ENCODE measurements at places on chromosomes 16 and 17.
A peak's percentile ranks its signal among the peaks of the same experiment; 100 is the strongest.

- no peak for DNase-seq
Measured at GRCh38 chr17:71872843-71873485, 247.9 kb upstream of the SOX9 start.

DNA sequence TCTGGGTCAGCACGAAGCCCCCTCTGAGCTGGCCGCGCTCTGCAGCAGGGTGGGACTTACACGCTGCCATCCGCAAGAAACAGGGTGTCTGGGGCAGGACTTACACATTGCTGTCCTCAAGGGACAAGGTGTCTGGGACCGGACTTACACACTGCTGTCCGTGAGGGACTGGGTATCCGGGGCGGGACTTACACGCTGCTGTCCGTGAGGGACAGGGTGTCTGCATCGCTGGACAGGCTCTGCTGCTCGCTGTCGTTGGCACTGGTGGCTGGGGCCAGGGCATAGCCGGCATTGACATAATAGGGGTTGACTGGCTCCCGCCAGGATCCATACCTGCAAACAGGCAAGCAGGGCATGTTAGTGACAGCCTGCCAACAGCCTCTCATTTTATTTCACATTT, 31.4 kb downstream of the PDIA2 start:
- DNase-seq = no peak

DNA sequence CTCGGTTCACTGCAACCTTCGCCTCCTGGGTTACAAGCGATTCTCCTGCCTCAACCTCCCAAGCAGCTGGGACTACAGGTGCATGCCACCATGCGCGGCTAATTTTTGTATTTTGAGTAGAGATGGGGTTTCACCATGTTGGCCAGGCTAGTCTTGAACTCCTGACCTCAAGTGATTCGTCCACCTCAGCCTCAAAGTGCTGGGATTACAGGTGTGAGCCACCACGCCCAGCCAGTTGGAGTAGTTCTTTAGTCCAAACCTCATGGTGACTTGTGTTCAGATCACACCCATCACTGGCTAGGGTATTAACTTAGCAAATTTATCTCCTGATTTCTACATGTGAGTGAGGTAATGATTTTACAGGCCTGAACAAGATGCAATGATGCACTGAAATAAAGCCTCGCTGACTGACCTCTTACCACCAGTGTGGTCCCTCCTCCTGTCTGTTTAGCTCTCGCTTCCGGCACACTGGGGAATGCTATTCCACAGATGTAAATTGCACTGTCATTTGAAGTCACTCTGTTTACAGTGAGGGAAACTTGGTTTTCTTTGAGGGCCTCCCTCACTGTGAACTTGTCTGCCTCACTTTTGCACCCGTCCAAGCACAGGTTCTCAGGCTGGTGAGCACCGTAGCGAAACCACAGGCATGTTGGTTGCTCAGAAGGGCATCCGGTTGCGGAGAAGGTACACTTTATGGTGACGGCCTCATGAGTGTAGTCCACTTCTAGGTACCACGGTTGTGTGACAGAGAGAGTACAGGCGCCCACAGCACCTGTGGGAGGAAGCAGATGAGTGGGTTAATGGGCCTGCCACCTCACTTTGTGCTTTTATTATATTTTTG, 5.5 kb downstream of the IGSF6 start:
- no peak for DNase-seq

DNA sequence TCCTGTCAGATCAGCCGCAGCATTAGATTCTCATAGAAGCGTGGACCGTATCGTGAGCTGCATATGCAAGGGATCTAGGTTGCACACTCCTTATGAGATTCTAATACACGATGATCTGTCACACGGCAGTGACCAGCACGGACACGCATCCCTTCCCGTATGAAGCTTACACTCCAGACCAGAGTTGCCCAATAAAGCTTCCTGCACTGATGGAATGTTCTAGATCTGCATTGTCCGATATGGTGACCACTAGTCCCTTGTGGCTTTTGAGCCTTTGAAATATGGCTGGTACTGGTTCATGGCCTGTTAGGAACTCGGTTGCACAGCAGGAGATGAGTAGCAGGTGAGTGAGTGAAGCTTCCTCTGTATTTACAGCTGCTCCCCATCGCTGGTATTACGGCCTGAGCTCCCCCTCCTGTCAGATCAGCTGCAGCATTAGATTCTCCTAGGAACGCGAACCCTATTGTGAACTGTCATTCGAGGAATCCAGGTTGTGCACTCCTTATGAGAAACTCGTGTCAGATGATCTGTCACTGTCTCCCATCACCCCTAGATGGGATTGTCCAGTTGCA, 49.8 kb upstream of the ZCCHC14 start:
- no peak for DNase-seq

GRCh38 chr16:998211-998610, 16.6 kb downstream of the SOX8 start:
- no peak for DNase-seq

DNA sequence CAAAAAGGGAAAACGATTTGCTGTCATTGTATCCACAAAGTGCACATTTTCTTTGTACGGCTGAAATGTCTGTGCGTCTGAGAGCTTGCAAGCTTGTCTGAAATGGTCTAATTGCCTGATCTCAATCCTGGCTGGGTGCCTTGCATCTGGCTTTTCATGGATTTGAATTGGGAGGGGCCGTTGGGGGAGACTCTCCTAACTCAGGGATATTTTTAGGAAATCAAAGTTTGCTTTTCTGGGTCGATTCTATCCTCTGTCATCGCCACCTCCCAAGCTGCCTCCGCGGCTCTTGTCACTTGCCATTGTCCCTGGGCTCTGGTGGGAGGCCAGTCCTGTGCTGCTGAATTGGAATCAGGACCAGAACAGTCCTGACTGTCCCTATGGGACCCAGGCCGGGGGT, 33.3 kb upstream of the MGAT5B start:
- DNase-seq = no peak

DNA sequence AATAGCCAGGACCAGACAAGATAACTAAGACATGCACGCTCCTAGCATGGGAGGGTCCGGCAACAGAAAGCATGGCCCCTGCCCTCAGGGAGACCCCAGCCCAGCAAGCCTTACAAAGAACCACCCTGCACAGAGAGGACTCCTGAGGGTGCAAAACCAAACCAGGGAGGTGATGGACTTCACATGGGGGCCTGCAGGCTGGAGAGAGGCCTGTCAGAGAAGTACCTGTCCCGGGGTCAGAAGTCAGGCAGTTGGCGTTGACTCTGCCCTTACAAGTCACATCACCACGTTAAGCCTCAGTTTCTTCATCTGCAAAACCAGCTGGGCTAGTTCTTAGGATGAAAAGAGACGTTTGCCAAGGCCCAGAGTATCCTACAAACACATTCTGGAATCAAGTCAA, 4.7 kb downstream of the OTOP2 start:
- no peak for DNase-seq

- peak; percentile 53 for DNase-seq
Measured at GRCh38 chr16:31200821-31201568, 1.6 kb downstream of the PYCARD start.

- no peak for DNase-seq
Measured at GRCh38 chr17:48412841-48413240, 17.2 kb downstream of the SKAP1 start.

DNA sequence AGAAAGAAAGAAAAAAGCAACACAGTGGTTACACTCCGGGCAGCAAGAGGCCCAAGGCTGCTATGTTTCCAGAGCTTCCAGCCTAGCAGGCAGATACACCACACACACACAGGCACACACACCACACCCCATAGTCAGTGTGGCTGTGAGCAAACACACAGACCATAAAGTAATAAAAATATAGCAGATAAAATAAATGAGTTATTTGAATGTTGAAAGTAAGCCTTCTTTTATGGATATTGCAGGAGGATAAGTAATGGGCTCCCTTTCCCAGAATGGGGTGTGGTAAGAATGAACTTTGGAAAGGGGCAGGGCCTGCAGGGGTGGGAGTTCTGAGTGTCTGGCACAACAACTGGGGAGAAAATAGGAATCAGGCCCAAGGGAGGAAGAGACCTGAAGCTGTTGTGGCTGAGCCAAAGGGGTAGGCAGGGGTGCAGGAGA, 4.8 kb upstream of the CDK5RAP3 start:
- DNase-seq = no peak

GRCh38 chr17:82205720-82206508, 6.7 kb downstream of the CCDC57 start:
- DNase-seq = peak; percentile 92

DNA sequence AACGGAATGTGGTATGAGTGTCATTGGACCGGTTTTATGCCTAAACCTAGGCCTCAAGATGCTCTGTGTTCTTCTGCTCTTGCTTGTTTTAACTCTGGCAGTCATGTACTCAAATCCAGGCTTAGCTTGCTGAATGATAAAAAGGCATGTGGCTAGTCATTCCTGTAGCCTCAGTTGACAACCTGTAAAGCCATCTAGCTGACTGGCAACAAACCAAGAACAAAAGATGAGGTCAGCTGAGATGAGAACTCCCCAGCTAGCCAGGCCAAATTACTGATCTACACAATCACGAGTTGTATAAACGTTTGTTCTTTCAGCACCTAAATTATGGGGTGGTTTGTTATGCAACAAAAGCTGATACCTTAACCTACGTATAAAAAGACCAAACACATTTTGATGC, 1406.0 kb upstream of the CDH8 start:
- no peak for DNase-seq

DNA sequence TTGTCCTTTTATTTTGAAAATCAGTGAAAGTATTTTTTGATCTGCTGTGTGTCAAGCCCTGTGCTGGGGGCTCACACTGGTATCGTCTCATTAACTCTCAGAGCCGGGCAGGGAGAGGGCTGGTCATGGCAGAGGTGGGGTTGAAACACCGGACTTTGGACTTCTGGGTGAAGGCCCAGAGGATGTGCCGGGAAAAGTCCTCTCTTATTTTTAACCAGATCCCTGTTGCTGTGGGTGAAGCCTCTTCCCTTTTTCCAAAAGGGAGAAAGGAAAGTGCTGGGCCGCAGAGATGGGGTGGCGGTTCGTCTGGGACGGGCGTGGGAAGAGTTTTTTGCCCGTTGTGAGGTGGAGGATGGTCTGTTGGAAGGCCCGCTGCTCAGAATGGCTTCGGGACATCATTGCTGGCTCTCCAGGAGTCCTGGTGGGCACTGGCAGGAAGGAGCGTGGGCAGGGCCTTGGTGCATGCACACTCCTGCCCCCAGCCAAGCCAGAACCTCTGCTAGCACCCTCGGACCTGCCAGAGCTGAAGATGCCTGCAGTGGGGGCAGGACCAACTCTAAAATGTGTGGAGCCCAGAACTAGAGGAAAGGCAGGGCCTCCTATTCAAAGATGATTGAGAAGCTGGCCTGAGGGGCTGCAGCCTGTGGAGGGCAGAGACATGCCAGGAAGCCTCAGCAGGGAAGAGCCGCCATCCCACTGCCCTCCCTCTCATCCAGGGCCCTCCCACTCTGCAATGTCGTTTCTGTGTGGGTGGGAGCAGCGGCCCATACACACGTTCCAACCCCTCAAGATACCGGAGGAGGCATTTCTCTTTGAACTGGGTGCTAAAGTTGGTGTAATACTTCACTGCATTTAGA, 213.2 kb downstream of the CCDC182 start:
- no peak for DNase-seq

- DNase-seq = peak; percentile 82
Measured at GRCh38 chr17:2398655-2399571, 1.9 kb downstream of the MNT start.

- DNase-seq = peak; percentile 47
Measured at GRCh38 chr16:75000481-75001081, 1.8 kb downstream of the ZNRF1 start.

- no peak for DNase-seq
Measured at GRCh38 chr17:80323982-80324381, 63.3 kb downstream of the RNF213 start.

DNA sequence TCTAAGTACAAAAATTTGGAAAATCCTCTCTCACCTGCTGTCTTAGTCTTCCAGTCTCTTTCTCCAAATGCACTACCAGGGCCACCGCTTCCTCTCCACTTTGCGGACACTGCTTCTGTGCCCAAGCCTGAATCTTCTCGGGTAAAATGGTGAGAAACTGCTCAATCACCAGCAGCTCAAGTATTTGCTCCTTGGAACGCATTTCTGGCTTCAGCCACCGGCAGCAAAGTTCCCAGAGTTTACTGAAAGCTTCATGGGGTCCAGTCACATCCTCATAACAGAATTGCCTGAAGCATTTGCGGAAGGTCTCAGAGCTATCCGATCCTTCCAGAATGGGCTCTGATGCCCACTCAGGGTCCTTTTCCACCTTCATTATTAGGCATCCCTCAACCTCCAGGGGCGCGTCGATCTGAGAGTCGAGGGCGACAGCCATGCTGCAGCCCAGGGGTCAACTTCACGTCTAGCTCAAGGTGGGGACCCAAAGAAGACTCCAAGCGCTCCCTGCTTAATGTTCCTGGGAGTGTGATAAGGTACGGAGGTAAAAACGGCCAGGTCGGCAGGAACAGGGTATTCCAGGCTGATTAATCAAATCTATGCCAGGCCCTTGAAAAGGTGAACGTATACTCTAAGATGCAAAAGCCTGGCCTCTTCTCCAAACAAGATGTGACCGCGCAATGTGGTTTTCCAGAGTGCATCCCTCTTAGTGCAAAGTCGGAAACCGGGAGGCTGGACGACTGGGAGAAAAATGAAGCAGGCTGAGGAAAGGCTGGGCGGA, 763 bp downstream of the ZKSCAN2 start:
- DNase-seq = peak; percentile 32

DNA sequence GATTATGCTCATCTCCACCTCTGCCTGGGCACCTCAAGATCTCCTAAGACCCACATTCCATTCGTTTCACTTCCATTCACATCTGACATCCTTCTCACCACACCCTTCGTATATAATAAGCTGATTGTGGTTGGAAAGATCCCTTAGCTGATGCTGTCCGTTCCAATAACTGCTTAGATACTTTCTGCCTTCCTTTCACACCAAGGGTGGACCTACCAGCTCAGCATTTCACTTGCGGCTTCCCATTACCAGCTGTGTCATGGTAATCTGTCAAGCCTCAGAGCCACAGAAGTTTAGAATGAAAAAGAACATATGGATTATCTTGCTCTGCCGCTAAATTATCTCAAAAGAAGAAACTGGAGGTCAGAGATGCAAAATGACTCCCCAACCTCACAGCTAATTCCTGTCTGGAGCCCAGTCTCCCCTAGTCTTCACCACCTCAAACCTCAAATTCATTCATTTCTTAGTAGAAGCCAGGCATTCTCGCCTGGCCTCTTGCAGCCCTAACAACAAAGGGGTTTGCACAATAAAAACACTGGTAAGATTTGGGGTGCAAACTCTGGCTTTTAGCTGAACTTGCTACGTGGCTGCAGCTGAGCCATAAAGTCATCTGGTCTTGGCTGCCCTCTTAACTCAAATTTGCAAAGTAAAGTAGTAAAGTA, 182.8 kb upstream of the HS3ST3A1 start:
- DNase-seq = no peak

Data from suppressor macrophage treated with lipopolysaccharide for 1 hour (primary cell).